Frontal cortex (tissue), 4 donors: ENCODE measurements at places on chromosomes 7 and 10.

GRCh38 chr7:105741982-105742381 is 134.4 kb downstream of the ATXN7L1 start:
- DNase-seq = no peak

DNA sequence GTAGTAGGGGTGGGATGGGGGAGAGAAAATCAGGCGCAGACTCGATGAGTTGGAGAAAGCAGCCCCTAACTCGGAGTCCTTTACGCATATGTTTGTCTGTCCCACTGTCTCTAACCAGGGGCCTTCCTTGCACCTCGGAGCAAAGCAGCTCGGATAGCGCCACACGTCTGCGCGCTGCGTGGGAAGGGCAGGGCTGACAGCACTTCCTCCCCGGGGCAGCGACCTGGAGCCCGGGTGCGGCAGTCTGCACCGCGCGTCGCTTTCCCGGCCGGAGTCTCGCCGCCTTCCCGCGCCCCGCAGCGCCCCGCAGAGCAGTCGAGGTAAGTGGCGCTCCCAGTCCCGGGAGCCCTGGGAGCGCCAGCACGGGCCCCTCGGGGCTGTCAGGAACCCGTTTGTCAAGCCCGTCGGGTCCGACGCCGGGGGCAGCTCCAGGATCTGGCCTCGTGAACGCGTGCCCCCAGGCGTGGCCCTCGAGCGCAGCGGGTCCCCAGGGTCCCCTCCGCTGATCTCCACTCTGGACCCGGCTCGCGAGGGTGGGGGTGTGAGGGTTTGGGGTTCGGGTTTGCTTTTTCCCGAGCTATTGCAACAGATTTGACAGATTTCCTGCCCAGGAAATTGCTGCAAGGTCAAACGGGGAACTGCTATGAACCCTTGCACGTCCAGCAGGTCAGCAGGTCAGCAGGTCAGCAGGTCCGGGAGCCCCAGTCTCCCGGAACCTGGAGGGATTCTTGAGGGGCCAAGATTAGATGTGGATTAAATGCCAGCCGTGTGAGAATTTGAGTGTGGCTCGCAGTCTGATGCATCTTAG is 597 bp downstream of the APBB1IP start:
- DNase-seq = peak; percentile 14

DNA sequence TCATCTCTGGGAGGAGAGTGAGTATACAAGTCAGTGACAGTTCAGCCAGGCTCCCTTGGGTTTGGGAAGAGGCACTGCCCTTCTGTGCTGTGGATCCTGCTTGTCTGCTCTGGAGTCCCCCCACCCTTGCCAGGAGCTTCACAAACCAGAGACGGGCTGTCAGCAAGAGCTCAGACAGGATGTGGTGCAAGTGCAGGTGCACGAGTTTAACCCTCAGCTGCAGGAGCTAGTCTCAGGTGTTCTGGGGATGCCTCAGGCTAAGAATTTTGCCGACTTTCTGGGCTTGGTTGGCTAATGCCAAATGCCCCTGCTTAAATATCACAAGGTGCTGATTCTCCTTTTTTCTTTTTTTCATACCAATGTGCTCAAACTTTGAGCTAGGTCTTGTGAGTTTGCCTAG is 22.3 kb downstream of the ZNF783 start:
- DNase-seq = no peak

DNA sequence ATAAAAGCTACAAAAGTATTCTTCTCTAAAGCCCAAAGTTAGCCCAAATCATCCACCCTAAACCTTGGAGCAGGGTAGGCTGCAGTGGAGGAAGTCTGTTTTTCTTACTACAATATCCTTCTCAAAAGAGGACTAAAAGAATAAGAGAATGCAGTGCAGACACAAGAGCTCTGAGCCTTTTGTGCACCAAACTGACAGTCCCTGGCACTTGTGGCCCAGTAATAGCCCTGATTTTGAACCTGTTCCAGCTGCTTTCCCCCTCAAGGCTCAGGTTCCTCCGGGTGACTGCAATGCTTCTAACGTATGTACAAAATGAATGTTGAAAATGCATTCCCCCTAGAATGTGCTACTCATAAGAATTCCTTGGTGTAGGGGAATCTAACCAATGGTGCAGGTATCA is 154.4 kb downstream of the JAZF1 start:
- no peak for DNase-seq

- no peak for DNase-seq
These were observed 103.9 kb downstream of the ZMYND11 start for GRCh38 chr10:239109-239508.

DNA sequence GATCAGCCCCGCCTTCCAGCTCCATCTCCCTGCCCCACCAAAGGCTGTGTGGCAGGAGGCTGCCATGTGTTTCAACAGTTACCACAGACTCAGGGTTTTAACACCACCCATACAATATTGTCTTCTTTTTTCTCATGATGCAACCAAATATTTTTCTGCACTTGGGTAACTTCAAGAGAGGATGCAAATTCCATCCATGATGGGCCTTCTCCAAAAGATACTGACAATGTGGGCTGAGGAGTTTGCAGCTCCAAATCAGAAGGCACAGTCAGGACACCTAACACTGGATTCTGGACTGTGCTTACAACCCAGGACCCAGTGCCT is 347.9 kb downstream of the GRID1 start:
- no peak for DNase-seq
